ENCODE measurements at places on chromosomes 2 and 18.

DNA sequence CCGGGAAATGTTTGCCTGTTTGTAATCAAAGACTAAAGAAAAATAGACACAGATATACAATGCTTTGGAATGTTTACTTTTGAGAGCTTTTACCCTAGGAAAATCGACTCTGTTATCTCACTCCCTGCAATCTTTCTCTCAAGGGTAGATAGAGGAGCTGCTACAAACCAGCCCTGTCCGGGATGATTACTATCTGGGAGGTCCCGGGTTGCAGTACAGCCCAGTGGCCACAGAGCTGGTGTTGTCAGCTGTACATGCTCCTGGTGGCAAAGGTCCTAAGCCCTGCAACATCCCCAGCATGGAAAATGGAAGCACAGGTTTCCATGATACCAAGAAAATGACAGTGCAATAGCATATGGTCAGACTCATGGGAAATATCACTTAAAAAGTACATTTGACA, 570.5 kb upstream of the SOX11 start:
- no peak for DNase-seq

GRCh38 chr2:37378411-37378810, 34.0 kb downstream of the QPCT start:
- no peak for DNase-seq

GRCh38 chr2:164722616-164723338, 101.5 kb upstream of the GRB14 start:
- no peak for DNase-seq

GRCh38 chr2:224938651-224939182, 103.6 kb downstream of the DOCK10 start:
- DNase-seq: no peak

DNA sequence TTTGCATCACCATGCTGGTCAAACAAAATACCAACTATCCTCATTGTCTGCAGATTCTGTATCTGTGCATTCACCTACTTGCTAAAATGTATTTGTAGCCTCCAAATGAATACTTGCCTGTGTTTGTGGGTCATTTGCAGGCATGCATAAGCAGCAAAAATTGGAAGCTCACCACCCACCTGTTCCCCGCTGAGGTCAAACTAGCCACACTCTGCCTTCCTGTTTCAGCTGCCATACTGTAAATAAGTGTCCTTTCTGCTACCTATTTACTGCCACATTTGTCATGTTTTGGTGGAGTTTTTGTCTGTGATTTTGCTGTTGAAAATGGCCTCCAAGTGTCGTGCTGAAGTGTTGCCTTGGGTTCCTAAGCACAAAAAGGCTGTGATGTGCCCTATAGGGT, 50.0 kb upstream of the ACMSD start:
- no peak for DNase-seq

DNA sequence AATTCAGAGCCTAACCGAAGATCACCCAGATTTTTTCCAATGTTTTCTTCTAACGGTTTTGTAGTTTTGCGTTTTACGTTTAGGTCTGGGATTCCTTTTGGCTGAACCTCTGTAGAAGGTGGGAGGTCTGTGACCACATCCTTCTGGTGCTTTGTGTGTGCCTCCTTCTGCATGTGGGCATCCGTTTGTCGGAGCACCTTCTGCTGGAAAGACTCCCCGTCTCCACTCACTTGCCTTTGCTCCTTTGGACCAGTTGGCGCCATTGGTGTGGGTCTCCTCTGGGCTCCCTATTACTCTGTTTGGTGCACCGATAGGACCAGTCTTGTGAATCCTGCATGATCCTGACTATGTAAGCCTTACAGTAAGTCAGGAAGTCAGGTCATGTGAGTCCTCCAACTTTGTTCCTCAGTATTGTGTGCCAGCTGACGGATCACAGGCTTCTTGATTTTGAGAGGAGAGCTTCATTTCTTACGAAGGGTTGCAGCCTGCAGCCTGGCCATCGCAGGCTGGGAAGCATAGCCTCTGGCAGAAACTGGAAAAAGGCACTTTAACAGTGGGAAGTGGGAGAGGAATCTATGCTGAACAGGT, 13.6 kb downstream of the AQP12A start:
- no peak for DNase-seq

DNA sequence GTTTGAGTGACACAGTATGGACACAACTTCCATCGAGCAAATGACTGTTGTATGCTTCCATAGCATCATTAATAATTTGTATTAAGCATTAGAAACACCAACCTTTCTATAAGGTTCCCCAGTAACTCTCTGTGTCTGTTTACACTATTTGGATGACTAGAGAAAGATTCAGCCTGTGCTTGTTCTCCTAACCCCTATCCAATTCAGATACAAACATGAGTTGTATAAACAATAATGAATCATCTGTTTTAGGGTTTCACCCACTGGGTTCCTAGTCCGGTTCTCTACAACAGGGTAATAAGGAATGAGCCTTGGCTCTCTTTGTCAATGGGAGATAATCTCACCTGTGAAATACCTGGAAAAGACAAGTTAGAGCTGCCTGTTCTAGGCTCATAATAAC, 894.1 kb upstream of the PIK3C3 start:
- DNase-seq: no peak

- DNase-seq: no peak
Observed at GRCh38 chr2:135563793-135564192, 32.5 kb downstream of the R3HDM1 start.

GRCh38 chr18:23992941-23993280, 21.6 kb upstream of the TTC39C start:
- no peak for DNase-seq

- DNase-seq: no peak
Observed at GRCh38 chr18:79584491-79585394, 94.9 kb upstream of the CTDP1 start.

DNA sequence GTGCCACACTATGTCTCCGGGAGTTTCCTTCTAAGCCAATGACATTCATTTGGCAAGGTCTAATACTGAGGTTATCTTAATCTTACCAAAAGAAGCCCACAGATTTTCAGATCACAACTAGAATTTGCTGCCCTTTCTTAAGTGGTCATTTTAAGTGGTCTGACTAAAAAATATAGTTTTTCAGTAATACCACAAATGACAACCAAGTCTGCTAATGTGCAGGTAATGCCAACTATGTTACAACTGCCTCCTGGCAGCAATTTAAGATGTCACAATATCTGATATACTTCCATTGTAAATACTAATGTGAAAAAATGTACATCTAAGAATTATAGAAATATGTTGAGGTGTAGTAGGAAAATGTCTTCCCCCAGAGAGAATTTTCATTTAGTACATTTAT, 49.3 kb downstream of the USP37 start:
- DNase-seq: no peak

DNA sequence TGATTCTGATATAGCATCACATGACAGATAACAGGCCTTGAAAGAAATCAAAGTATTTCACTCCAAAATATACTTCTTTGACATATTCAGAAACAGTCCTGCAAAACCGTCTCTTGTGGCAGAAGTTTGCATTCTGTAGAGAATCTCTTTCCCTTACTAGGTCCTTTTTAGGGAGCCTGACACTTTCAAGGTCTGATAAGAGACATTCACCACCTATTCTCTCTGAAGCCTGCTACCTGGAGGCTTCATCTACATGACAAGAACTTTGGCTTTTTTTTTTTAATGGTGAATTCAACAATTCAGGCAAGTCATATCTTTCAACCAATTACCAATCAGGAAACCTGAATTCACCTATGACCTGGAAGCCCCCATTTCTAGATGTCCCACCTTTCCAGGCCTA, 83.8 kb downstream of the CCDC178 start:
- no peak for DNase-seq

GRCh38 chr2:17160594-17160993, 357.6 kb downstream of the RAD51AP2 start:
- no peak for DNase-seq

- DNase-seq: no peak
Observed at GRCh38 chr2:6913415-6914157, 3.6 kb upstream of the RNF144A start.
